Fibroblast of villous mesenchyme (primary cell): ENCODE measurements at places on chromosomes 3 and 15. TPM values are rescaled to one million over a fixed set of nuclear protein-coding genes. Genes with fewer than 3 reads are reported as not detected.
A peak's percentile ranks its signal among the peaks of the same experiment; 100 is the strongest.

DNA sequence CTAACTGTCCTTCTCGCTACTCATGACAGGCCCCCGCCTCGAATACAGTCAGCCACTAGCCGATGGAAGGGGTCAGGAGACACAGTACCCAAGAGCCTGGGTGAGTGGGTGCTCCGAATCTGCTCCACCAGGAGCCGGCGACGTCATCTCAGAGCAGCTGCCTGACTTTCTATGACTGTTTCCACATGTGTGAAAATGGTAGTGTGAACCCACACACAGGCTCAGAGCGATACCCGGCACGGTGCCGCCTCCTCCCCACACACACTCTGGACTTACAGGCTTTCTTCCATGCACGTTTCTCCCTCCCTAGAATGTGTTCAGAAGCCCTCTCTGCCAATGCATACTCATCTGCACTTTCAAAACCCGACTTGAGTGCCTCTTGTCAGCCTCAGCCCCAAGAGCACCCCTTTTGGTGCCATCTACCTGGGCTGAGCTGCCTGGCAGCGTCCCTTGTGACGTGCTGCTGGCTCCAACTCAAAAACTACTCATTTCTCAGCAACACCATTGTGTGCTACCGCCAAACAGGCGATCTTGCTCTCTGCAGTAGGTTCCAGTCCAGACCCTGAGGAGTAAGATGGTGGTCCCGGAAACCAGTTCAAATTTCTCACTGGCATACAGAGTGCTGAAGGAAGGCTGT lies 29.7 kb downstream of the VGLL4 start:
- DNase-seq = no peak

GRCh38 chr3:141124715-141125114 lies 73.6 kb downstream of the SPSB4 start:
- DNase-seq = no peak

GRCh38 chr15:92821491-92822116 lies 78.5 kb upstream of the CHD2 start:
- no peak for DNase-seq

LRRK1 gene
- 10.8 and 11.6 TPM in 2 replicates for total RNA-seq

DNA sequence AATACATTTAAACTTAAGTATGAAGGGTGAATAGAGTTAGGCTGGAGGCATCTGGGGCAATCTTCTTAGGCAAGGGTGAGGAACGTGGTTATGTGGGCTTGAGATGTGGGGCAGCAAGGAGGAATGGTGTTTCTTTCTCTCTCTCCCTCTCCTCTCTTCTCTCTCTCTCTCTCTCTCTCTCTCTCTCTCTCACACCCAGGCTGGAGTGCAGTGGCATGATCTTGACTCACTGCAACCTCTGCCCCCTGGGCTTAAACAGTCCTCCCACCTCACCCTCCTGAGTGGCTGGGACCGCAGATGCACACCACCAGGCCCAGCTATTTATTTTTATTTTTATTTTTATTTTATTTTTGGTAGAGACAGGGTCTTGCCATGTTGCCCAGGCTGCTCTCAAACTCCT lies 4.0 kb upstream of the MGA start:
- peak; percentile 59 for DNase-seq

- DNase-seq = no peak
Measured at GRCh38 chr3:39108200-39108710, 775 bp downstream of the TTC21A start.

MESP2 gene
- 0.32 and 0.43 TPM in 2 replicates for total RNA-seq

CCR8 gene
- not detected in 2 replicates for total RNA-seq

NMNAT3 gene
- 0.64 and 0.86 TPM in 2 replicates for total RNA-seq

PPARG gene
- total RNA-seq = 3.5 and 4.7 TPM in 2 replicates

SLC24A5 gene
- not detected in 2 replicates for total RNA-seq

- DNase-seq = peak; percentile 32
Measured at GRCh38 chr3:79521221-79521848, 246.5 kb downstream of the ROBO1 start.

CCDC191 gene
- 1.7 and 1.9 TPM in 2 replicates for total RNA-seq

DNA sequence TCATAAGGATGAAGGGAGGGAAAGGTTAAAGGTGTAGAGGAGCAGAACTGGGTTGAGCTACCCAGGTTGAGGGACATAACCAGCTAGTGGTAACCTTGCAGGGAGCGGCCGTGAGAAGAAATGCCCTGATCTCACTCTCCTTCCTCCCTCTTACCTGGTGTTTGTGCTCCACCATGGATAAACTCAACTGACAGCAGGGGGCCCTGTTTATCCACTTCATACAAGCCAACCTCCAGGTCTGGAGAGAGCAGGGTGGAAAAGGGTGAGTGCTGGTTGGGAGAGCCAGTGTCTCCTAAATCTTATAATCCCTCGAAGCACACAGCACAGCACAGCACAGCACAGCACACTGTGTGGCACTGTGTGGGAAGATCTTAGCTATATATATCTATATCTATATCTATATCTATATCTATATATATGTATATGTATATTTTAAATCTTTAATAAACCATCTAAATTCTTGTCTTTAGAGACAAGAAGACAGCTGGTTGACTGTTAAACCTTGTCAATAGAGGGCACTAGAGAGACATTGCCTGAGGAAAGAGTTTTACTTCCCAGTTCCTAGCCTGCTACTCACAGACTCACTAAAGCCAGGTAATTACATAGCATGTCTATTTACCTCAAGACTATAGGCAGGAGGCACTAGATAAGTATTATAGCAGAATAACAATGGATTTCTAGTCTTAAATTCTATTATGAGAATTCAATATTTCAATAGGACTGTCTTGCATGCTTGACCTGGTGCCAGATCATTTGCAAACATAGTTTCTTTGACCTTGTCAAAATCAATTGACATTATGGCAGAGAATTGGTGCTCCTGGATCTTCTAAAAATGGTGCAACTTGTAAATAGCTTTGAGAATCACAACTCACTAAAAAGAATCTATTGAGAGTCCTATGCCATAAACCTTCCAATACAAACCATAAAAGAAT lies 21.7 kb upstream of the FMN1 start:
- peak; percentile 22 for DNase-seq

DNA sequence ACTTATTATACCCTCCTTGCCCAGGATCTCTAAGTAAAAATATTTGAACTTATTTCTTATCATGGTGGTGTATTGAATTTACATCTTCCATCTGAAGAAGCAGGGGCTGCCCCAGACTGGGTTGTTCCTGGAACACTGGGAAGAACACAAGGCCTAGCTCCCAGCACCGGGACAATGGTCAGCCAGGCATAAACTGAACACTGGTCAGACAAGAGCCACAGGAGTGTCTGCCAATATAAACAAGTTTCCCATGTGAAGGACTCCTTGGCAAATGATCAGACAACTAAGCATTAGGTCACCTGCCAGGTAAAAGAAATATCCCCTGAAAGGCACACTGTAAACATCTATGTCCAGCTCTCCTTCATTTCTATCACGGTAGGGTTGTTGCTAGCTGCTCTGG lies 172.4 kb downstream of the ATP8B4 start:
- DNase-seq = no peak

DNA sequence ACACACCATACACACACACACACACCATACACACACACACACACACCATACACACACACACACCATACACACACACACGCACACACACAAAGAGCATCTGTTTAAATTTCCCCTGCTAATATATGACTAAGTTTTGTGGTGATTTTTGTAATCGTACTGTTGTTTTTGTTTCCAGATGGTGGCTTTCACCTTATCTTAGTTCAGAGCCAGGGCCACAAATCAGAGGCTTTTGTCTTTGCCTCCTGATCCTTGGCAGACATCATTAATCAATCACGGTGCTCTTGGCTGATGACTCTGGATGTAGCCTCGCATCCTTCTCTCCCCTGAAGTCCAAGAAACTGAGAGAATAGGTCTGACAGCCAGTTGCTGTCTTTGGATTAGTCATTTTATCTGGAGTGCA lies 52.1 kb downstream of the EDEM1 start:
- no peak for DNase-seq

STX19 gene
- not detected in 2 replicates for total RNA-seq

DNA sequence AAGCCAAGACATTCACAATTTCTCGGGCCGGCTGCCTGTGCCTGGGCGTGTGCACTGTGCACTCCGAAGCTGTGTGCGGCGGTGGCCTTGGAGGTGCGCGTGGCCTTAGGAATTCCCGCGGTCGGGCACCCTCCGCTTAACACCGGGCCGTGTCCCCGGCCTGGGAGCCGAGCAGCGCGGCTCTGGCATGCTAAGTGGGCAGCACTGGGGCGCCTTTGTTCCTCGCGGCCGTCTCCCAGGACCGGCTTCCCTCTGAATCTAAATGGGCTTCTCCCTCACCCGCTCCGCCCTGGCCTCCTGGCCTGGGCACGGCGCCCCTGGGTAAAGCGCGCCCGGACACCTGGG lies 498 bp upstream of the ARNT2 start:
- no peak for DNase-seq

SAMD7 gene
- total RNA-seq = not detected in 2 replicates

DNA sequence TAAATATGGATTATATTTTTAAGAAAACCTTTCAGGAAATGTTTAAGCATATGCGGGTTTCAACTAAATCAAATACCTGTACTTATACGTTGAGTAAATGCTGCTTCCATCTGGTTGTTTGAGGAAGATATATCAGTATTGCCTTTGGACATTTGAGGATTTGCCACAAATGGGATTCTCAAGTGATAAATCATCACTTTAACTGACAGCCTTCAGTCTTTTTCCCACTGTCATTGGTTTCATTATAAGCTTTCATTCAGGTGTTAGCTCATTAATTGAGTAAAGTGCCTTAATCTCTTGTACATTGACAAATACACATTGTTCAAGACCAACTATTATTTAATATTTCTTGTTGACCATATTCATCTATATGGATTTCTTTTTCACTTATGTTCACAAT lies 217.2 kb downstream of the EDEM1 start:
- no peak for DNase-seq

- DNase-seq = no peak
Measured at GRCh38 chr15:91517491-91518200, 335.9 kb upstream of the SLCO3A1 start.

DNA sequence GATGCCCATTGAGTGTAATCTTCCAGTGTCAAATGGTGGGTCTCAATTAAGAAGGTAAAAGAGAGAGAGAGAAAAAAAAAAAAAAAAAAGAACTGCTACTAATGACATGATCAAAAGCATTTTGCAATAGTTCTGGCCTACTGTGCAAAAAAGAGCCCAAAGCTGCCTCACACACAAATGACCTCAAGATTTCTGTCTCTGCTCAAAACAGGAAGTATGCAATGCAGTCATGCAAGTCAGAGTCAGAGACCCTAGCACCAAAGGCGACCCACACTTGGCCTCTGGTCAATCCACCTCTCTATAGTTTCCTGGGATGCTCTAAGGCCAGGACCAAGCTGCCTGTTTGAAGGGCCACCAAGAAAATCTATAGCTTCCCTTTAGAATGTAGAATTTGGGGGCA lies 323.5 kb downstream of the VPS13C start:
- DNase-seq = no peak

DNA sequence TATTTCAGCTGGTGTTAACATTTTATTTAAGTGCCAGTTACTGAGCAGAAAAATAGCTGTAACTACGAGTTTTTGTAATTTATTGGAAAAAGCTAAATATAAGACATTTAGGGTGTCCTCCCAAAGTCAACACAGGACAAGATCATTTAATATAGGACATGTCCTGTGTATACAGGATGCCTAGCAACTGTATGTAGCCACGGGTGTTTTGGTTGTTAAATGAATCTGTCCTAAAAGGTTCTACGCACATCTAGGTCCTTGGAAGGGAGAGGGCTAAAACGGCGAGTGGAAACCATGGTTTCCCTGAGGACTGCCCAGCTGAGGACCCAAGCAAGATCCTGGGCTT lies 565 bp upstream of the ZNF621 start:
- no peak for DNase-seq

GRCh38 chr15:91946581-91947292 lies 93.2 kb downstream of the SLCO3A1 start:
- no peak for DNase-seq

OCA2 gene
- total RNA-seq = under 0.01 TPM in 1 of 2 replicates, not detected in the other

APH1B gene
- total RNA-seq = 14.5 and 19.9 TPM in 2 replicates

- peak; percentile 21 for DNase-seq
Measured at GRCh38 chr3:30520699-30521098, 85.7 kb upstream of the TGFBR2 start.

- no peak for DNase-seq
Measured at GRCh38 chr3:13095408-13095937, 22.2 kb upstream of the IQSEC1 start.

- DNase-seq = peak; percentile 55
Measured at GRCh38 chr15:83747050-83747717, 93.3 kb downstream of the ADAMTSL3 start.

DNA sequence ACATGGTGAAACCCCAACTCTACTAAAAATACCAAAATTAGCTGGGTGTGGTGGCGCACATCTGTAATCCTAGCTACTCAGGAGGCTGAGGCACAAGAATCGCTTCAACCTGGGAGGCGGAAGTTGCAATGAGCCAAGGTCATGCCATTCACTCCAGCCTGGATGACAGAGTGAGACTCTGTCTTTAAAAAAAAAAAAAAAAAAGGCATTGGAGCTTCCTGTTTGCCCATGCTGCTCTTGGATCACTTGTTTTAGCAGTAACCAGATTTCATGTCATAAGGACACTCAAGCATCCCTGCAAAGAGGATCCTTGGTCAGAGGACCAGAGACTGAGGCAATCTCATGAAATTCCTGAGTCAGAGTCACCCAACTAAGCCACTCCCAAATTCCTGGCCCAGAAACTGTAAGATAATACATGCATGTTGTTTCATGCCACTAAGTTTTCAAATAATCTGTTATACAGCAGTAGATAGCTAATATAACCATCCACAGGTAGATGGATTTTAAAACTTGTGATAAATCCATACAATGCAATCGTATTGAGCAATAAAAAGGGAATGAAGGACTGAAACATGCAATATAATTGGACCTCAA lies 82.0 kb upstream of the XXYLT1 start:
- DNase-seq = peak; percentile 87

CYP8B1 gene
- total RNA-seq = not detected in 2 replicates

DNA sequence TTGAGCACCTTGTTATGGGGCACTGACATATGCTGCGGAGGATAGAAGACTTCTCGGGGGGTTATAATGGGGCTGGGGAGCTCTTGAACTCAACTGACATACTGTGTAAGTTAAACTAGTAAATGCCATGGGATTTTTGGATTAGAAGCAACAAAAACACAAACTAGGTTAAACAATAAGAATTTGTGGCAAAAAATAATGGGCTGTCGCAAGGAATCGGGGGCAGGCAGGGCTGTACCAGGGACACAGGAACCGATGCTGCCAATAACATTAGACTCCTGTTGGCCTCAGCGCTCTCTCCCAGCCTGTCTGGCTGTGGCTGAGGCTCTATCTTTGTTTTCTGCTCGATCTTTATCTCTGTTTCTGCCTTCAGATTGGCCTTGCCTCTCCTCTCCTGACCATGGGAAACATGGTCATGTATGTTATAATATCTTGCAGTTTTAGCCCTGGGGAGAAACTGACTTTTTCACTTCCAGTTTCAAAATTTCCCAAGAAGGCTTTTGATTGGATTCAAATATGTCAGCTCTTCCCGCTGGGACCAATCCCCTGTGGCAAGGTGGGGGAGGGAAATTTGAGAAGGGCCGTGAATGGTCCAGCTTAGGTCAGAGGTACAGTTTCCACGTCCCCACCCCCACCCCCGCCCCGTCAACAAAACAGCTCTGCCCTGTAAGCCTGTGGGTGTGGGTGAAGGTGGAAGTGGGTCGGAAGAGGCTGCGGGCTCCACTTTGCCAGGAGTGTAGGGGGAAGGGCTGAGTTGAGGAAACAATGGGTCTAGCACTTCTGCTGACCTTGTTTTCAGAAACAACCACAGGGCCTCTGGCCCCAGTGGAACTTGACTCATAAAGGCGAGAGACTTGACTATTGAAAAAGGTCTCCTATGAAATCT lies 161.1 kb upstream of the TBL1XR1 start:
- DNase-seq = peak; percentile 67

GRCh38 chr3:170585008-170585936 lies 603 bp downstream of the SLC7A14 start:
- no peak for DNase-seq
